ENCODE measurements at places on chromosomes 4 and X. TPM values are rescaled to one million over a fixed set of nuclear protein-coding genes. Genes with fewer than 3 reads are reported as not detected.

The PRDM5 gene
- 21.7 TPM for total RNA-seq

The FRMD7 gene
- not detected for total RNA-seq

The CORIN gene
- 0.39 TPM for total RNA-seq

The MAGEA4 gene
- total RNA-seq, result 0.68 TPM

The SOX3 gene
- total RNA-seq, result 8.5 TPM

The GYPB gene
- total RNA-seq, result not detected

The SSX2B gene
- not detected for total RNA-seq

The EXOC1L gene
- total RNA-seq, result not detected

The USO1 gene
- 109 TPM for total RNA-seq

The PF4V1 gene
- total RNA-seq, result not detected

The MUC7 gene
- not detected for total RNA-seq

The G6PD gene
- total RNA-seq, result 68.7 TPM

The OPN1LW gene
- not detected for total RNA-seq

The CYLC1 gene
- total RNA-seq, result not detected

The POLN gene
- 1.5 TPM for total RNA-seq

The KDM6A gene
- 42.8 TPM for total RNA-seq

The HPRT1 gene
- 39.2 TPM for total RNA-seq

The TCEAL6 gene
- total RNA-seq, result not detected

The EXOC1 gene
- 17.5 TPM for total RNA-seq

The KLHL13 gene
- total RNA-seq, result 4.1 TPM

The CXCL11 gene
- total RNA-seq, result not detected

The COL4A6 gene
- total RNA-seq, result 16.7 TPM

The PGAM4 gene
- total RNA-seq, result 0.52 TPM

The NEUROG2 gene
- not detected for total RNA-seq

The CCSER1 gene
- 0.57 TPM for total RNA-seq

The LPAR4 gene
- total RNA-seq, result 6.4 TPM

The CNGA1 gene
- 1.0 TPM for total RNA-seq

The SSX4 gene
- total RNA-seq, result not detected

The HPSE gene
- 2.0 TPM for total RNA-seq

The CDKL2 gene
- 1.8 TPM for total RNA-seq

The UPF3B gene
- total RNA-seq, result 31.5 TPM

The KLHL4 gene
- 22.4 TPM for total RNA-seq

The ACTRT1 gene
- not detected for total RNA-seq

The BGN gene
- 1.2 TPM for total RNA-seq

The UNC5C gene
- total RNA-seq, result not detected

The RHOXF2 gene
- not detected for total RNA-seq

The PDE5A gene
- 15.7 TPM for total RNA-seq

The ETDB gene
- total RNA-seq, result not detected

The GYPA gene
- total RNA-seq, result not detected

The VCX gene
- total RNA-seq, result not detected

The BMPR1B gene
- 0.72 TPM for total RNA-seq

The FAAH2 gene
- 6.9 TPM for total RNA-seq

The UGT2B17 gene
- not detected for total RNA-seq
